ENCODE measurements at places on chromosomes 1 and 21. TPM values are rescaled to one million over a fixed set of nuclear protein-coding genes. Genes with fewer than 3 reads are reported as not detected.

- no peak for DNase-seq
Measured at GRCh38 chr1:50531601-50532000, 108.4 kb upstream of the DMRTA2 start.

Gene OR2AK2
- not detected for total RNA-seq

DNA sequence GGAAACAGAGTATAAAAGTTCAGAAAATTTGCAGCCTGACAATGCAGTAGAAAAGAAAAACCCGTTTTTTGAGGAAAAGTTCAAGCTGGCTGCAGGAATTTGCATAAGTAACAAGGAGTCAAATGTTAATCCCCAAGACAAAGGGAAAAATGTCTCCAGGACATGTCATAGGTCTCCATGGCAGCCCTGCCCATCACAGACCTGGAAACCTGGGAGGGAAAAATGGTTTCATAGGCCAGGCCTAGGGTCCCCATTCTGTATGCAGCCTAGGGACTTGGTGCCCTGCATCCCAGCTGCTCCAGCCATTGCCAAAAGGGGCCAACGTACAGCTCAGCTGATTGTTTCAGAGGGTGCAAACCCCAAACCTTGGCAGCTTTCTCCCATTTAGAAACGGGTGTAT lies 3.6 kb upstream of the KCNT2 start:
- DNase-seq: no peak

Gene ADCY10
- 0.31 TPM for total RNA-seq

- DNase-seq: no peak
Measured at GRCh38 chr1:81547261-81547911, 253.3 kb upstream of the ADGRL2 start.
